ENCODE measurements at places on chromosomes 6 and 20.

DNA sequence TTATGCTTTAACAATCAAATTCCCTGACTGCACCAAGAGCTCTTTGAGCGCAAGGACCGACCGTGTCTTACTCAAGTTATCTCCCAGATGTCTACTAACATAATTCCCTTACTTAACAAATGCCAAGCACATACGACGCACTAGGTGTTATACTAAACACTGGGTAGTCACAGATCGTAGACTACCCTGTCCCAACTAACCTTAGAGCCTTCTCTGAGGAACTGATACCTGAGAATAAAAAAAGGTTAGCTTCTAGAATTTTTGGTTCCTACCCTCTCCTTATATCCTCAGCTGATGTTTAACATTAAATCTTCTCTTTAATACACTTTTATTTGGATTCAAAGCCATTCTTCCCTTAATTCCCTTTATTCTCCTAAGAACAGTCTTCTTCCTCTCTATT lies 38.5 kb downstream of the EPB41L2 start:
- DNase-seq = no peak

DNA sequence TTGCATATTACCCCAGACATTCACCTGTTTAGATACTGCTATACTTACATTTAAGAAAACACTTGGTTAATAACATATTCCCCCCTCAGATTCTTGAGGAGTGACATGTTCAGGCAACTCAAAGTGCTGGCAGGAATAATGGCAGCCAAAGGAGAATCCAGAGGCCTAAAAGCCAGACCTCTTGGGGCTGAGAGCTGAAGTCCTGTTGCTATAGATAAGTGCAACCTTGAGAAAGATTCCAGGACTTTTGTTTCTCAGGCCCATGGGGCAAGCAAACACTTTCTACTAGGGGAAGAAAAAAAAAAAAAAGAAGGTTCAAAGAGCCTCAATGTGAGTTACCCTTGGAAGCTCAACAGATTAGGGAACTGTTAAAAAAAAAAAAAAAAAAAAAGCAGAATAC lies 132.8 kb upstream of the BEND3 start:
- no peak for DNase-seq

DNA sequence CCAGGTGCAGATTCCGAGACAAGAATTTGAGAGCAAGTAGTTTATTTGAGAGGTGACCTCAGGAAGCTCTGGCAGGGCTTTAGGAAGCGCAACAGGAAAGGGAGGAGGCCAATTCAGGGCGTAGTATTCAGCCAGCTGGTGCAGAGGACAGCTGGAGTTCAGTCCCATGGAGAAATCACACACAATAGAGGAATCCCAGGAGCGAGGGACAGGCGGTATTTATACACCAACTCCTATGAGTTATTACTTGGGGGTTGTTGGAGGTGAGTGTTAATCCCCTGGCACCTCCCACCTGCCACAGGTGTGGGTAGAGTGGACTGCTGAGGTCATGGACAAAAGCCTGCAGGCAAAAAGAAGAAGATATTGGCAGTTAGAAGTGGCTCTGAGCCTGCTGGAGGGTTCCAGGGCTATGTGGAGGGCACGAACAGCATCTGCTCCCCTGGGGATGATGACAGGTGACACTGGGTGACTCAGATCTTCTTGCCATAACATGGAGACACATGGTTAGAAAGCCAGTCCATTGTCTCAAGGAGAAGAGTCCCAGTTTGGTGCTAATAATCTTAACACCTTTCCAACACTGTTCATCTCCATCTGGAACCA lies 13.9 kb upstream of the SULF2 start:
- no peak for DNase-seq

- no peak for DNase-seq
Observed at GRCh38 chr20:17850684-17851026, 117.9 kb downstream of the SNX5 start.

GRCh38 chr6:6439778-6440177 lies 119.3 kb upstream of the F13A1 start:
- peak; percentile 7 for DNase-seq

- DNase-seq = no peak
Observed at GRCh38 chr6:158572653-158573541, 13.0 kb downstream of the TMEM181 start.

DNA sequence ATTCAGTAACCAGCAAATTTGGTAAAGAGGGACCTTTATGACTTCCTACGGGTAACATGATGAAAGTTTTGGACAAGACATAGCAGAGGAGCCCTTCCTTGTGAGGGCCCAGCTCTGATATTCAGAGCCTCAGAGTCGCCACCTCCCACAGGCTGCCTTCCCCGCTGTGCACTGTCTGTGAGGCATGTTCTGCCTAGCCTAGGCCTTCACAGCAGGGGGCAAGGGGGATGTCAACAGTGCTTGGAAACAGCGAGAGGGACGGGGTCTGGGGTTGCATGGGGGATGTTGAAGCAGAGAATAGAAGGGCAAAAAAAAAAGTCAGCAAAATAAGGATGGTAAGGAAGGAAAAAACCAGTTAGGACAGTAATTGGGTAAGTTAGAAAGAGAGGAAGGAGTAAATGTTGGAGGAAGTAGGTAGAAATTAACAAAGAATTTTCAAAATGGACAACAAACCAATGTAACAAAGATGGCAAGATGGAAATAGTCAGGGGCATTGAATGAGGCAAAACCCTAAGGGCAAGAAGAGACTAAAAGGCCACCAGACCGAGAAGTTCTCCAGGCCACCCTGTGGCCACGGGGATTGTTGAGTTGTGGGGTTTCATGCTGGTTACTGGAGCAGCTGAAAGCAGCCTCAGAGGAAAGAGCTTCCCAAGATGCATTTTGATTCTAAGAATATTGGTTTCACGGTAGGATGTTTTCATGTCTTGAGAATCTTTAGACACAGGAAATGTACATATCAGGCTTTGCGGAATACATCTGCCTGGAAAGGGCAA lies 139.8 kb downstream of the LY86 start:
- DNase-seq = no peak

- no peak for DNase-seq
Observed at GRCh38 chr6:15312500-15312899, 66.6 kb downstream of the JARID2 start.

- DNase-seq = no peak
Observed at GRCh38 chr6:101719521-101719920, 326.0 kb downstream of the GRIK2 start.

GRCh38 chr6:41728073-41728936 lies 7.1 kb downstream of the TFEB start:
- peak; percentile 65 for DNase-seq

DNA sequence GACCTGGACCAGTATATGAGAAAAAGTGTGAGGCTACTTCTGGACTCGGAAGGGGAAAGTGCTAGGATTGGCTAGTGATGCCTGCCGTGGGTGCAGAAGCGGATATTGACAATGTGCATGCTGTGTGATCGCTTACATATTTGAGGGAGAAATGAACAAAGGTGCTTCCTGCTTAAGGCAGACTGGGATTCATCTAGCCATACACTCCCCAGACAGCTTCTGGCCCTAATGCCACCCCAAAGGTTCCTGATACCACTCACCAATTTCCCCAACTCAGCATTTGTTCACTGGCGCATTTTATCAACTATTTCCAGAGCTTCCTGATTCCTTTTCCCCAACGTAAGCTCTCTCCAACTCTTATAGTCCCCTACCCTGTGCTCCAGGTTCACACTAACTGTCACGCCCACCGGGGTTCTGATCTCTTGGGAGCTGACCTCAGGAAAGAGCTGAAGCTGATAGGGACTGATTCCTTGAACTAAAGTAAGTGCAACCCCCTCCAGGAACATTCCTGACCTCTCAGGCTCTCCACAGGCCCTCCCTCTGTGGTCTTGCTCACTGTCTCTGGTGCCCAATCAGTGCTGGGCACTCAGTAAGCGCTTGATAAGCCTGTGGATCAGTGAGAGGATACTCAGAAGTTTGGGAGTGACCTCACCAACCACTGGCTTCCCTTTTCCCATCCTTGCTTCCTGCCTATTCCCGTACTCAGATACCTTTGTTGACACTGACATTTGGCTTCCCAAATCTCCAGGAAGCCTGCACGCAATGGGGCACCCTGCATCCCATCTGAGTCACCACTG lies 73.3 kb downstream of the MRPL14 start:
- DNase-seq = no peak

GRCh38 chr6:98904096-98904495 lies 43.6 kb downstream of the FBXL4 start:
- peak; percentile 3 for DNase-seq

GRCh38 chr6:131001111-131001736 lies 61.8 kb downstream of the EPB41L2 start:
- peak; percentile 70 for DNase-seq

- no peak for DNase-seq
Observed at GRCh38 chr6:12232339-12232738, 57.8 kb upstream of the EDN1 start.

- DNase-seq = peak; percentile 81
Observed at GRCh38 chr20:46583411-46584214, 33.2 kb upstream of the OCSTAMP start.

DNA sequence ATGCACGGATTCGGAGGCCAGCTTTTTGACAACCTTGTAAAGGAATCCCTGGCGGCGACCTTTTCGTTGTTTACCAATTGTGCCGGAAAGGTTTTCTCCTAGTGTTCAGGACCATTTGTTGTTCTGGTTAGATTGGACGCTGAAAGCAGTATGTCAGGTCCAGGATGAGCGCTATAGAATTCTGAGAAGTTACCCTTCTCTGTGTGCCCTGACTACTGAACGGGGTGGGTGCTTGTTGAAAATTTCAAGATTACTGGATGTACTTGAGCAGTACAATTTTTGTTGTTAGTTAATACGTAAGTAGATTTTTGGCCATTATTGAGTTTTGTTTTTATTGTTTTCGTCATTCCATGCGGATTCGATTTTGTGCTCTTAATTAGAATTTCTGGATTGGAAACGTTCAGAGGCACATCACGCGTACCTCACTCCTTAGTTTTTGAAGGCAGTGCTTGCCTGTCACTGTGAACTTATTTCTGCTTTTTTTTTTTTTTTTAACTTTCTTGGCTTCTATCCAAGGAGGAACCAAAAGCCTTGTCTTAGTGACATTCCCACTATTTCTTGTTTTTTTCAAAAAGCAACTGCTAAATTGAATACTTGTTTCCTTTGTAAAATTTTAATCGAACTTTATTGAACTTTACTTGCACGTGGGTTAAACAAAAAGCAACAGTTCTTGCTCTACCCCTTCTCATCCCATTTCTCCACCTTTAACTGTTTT lies 898 bp downstream of the XRN2 start:
- DNase-seq = peak; percentile 33

GRCh38 chr6:91075244-91075976 lies 488.5 kb upstream of the MAP3K7 start:
- DNase-seq = no peak

GRCh38 chr6:161233986-161234661 lies 39.7 kb downstream of the AGPAT4 start:
- DNase-seq = peak; percentile 85

GRCh38 chr6:37260040-37260439 lies 2.1 kb upstream of the TMEM217 start:
- DNase-seq = no peak

- DNase-seq = no peak
Observed at GRCh38 chr6:23977706-23978105, 148.3 kb upstream of the NRSN1 start.

- DNase-seq = no peak
Observed at GRCh38 chr20:1291191-1291741, 25.2 kb downstream of the SNPH start.

DNA sequence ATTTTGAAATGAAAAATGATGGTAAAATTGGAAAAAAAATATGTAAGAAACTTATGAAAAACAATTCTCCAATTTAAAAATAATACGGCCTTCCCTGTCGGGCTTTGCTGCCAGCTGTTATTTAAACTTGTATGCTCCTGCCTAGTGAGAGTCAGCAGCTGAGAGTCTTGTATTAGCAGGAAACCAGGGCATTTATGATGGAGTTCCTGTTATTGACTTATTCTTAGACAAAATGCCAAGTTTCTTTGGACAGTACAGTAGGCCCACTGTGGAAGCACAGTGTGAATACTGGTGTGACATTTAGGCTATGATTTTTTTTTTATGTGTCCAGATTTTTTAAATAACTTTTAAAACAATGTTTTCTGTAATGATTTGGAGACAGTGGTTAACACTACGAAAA lies 42.1 kb downstream of the GMDS start:
- DNase-seq = no peak

- no peak for DNase-seq
Observed at GRCh38 chr6:130269969-130270635, 47.4 kb upstream of the SAMD3 start.

DNA sequence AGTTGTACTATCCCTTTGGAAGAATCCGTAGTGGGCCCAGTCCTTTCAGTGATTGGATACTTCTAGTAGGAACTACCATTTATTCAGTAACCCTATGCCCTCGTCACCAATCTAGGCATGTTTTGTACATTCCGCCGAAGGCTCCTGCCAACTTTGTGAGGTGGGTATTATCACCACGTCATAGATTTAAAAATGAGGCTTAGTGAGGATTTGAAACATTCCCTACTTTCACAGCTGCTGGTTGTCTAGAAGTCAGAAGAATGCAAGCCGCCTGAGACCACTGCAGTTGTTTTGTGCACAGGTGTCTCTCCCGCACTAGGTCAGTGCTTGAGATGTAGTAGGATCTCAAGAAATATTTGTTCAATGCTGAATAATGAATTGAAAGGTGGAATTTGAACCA lies 32.6 kb downstream of the ENPP1 start:
- DNase-seq = no peak

DNA sequence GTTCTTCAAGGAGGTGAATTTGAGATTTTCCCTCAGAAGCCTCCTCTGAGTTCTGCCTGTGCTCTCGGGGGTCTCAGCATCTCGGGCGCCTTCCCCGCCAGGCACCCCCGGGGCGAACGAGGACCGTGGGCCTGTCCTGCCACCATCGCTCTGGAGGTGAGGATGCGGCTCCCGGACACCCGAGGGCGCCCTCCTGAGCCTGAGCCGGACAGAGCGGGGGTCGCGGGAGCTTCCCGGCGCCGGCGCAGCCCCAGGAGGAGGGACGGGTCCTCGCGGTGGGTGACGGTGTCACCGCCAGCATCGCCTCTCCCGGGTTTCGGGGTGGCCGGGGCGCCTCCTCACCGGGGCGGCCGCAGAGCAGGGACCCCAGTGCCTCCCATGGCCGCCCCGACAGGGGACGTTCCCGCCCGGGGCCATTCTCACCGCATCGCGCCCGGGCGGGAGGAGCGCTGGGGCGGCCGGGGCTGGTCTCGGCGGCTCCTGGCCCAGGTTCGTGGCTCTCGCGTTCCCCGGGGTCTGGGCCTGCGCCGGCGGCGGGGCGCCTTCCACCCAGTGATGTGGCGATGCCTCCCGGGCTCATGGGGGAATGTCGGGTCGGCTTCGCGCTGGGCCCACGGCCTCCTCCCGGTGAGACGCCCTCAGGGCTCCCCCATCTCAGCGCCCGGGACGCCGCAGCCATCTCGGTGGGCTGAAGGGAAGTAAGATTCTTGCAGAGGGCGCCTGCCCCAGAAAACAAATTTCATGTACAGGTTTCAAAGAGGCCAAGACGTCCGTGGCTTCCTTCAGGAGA lies 210.5 kb downstream of the ERMARD start:
- no peak for DNase-seq

GRCh38 chr6:1884313-1884712 lies 274.6 kb downstream of the FOXC1 start:
- DNase-seq = no peak

GRCh38 chr6:84050408-84050807 lies 16.8 kb downstream of the MRAP2 start:
- no peak for DNase-seq

- no peak for DNase-seq
Observed at GRCh38 chr6:113281014-113281413, 576.1 kb upstream of the MARCKS start.

GRCh38 chr6:147283460-147283859 lies 79.2 kb downstream of the STXBP5 start:
- no peak for DNase-seq

Data from globus pallidus (tissue), 1 donor.